ENCODE measurements at places on chromosomes 2 and 18.

- DNase-seq, result no peak
Measured at GRCh38 chr2:215933151-215933550, 80.2 kb downstream of the MREG start.

GRCh38 chr2:184834699-184835397, 236.5 kb downstream of the ZNF804A start:
- no peak for DNase-seq

DNA sequence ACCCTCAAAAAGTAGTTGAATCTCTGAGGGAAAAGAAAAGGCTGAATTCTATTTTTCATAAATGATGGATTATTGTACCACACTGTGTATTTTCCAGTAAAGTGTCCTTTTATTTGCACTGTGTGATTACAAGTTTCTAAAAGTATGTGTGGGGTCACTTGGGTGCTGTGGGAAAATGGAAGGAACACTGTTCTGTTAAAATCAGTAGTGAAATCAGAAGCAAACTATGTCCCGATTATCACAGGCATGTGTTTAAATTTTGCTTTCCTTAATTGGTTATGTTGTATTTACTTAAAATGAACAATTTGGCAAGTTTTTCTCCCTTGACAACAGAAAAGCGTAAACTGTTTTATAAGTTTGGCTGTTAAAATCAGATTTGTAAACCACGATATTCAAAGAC, 353.1 kb downstream of the ARHGAP15 start:
- no peak for DNase-seq

DNA sequence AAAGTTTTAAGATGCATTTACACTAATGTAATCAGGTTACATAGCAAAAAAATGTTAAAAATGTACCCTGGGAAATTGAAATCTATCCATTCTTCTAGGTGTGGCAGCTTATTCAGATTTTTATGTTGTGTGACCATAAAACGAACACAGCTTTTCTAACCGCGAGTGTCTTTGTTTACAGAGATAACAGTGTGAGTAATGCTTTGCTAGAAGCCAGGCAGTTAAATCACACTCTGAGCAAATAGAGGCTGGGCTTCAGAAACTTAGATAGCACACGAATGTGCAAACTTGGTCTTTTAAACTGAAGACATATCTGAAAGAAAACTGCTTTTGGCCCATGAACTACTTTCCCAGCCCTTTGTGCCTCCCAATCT, 116.1 kb downstream of the SPTBN1 start:
- DNase-seq, result peak; percentile 75

DNA sequence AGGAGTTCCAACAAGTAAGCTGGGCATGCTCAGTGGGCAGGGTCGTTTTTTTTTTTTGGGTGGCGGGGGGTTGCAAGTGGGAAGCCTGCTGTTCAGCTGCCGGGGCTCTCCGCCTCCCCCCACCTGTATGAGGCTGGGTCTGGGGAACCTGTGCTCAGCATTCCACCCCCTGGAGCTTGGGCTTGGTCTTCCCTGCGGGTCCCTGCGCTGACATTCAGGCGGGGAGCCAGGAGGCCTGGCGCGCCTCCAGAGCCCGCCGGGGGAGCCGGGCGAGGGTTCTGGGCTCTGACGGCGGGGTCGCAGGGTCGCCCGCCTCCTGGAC, 822 bp upstream of the GPD2 start:
- DNase-seq, result no peak

DNA sequence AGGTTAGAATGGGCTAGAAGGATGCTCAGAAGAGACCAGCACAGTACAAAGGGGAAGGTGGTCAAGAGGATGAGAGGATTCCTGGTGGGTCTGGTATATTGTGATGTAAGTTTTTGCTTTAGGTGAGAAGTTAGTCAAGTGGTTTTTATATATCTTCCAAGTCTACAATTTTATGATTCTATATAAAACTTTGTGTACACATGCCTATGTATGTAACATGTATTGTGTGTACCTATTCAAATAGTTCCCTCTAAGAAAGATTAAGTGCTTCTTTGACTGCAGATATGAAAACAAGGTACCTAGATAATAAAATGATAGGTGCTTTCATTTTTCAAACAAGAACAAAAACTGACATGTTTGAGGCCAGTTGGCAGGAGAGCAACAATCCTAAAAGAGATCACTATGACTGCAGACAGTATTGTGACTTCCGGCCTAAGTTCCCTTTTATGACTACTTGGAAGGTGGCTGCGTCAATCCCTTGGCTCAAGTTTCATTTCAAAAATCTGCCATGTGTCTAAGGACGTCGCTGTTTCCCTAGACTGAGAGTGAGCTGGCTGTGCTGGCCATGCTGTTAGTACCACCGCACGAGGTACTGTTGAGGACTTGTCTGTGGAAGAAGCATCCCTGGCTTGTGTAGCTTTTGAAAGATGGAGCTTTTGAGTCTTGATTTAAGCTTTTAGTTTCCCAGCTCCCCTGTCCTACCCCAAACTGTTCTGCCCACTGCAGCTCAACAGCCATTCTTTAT, 123.1 kb downstream of the PRPF40A start:
- no peak for DNase-seq

DNA sequence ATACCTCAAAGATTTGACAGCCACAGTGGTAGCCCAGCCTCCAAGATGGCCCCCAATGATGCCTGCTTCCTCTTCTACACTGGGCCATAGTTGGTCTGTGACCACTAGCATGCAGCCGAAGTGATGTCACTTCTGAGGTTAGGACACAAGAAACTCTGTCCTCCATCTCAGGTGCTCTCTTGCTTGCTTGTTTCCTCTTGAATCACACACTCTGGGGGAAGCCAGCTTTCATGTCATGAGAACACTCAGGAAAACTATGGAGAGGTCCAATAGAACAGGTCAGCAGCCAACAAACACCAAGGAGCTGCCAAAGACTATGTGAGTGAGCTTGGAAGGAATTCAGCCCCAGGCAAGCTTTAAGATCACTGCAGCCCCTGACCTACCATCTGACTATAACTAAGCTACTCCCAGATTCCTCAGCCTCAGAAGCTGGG, 3.3 kb upstream of the ADAM17 start:
- no peak for DNase-seq

DNA sequence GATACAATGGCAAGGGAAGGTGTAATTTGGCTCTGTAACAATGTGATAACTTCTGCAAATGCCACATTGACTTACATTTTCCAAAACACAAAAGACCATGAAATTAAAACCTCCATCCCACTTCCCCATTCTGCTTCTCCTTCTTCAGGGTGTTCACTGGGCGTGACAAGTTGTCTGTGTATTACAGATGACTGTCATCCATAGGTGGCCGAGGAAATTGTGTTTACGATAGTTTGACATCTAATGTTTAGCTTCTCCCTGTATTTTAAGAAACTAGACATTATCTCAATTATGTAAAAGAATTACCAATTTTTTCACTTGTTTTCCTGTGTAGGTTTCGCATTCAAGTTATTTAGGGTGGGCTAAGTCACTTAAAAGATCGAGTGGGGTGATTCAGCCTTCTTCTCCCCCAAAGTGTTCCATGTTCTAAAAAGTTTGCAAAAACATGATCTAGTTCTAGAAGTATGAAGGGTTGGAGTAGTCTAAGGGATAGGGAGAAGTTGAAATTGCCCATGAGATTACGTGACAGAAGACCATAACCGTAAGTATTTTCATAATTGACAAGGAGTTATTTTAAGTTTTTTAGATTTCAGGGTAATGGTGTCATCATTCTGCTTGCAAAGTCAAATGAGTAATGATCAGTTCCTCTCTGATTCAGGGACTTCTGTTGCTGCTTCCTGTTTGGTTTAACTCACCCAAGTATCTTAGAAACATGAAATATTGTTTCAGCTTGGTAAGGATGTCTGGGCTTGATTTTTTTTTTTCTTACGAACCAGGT, 25.2 kb upstream of the CYTIP start:
- DNase-seq, result no peak

DNA sequence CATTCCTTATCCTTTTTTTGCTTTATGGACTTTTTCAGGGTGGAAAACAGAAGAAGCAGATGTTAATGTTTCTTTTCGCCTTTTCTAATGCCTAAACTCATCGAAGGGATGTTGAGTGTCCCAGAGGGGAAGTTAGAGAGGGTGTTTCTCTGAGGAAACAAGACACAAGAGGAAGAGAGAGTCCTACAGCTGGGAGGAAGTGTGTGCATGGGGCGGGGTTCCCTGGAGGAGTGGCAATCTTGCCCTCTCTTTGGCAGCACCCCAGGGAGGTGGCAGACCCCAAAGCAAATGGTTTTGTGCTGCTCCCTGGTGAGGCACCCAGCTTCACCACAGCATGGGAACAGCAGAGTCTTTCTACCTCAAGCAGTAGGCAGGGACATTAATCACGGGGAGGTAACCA, 377.6 kb downstream of the RND3 start:
- DNase-seq, result no peak

DNA sequence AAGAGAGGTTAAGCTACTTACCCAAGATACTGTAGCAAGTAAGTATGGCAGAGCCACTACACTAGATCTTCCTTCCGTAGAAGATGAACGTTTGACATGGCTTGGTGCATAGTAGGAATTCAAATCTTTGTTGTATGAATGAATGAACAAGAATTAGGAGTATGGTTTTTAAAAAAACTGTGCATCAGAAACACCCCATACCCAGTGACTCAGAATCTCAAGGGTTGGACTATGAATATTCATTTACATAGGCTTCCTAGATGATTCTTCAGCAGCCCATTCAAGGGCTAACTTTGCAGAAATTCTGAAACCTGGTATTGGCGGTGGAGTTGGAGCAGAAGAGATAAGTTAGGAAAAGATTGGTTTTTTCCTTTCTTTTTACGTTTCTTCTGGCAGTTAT, 5.4 kb downstream of the ACTR3 start:
- peak; percentile 35 for DNase-seq

DNA sequence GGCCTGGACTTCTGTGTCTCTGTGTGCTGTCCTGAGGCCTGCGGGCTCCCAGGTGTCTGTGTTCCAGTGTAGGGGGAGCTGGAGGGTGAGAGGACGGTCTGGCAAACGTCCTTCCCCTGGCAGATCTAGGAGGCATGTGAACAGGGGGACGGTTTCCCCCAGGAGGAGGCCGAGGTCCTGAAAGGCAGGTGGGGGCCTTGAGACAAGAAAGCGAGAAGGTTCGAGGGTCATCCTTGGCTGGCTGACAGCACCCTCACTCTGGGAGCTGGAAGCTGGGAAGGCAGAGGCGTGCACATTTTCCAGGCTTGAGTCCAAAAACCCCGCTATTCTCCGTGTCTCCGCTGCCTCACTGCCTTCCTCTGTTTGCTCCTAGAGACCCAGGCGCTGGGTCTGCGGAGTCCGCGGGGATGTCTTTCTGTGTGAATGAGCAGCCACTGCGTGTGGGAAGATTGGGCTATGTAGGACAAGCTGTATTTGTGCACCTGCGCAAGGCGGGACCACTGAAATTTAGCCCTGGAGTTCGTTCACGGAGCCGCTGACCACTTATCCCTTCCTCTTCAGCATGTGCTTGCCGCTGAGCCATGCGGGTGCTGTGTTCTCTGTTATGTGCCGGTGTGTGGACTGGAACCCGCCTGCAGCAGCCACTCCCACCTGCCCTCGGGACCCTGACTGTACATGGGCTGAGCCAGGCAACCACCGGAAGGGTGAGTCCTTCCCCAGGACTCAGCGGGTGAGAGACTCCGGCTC, 43.7 kb downstream of the TWIST2 start:
- DNase-seq, result no peak

DNA sequence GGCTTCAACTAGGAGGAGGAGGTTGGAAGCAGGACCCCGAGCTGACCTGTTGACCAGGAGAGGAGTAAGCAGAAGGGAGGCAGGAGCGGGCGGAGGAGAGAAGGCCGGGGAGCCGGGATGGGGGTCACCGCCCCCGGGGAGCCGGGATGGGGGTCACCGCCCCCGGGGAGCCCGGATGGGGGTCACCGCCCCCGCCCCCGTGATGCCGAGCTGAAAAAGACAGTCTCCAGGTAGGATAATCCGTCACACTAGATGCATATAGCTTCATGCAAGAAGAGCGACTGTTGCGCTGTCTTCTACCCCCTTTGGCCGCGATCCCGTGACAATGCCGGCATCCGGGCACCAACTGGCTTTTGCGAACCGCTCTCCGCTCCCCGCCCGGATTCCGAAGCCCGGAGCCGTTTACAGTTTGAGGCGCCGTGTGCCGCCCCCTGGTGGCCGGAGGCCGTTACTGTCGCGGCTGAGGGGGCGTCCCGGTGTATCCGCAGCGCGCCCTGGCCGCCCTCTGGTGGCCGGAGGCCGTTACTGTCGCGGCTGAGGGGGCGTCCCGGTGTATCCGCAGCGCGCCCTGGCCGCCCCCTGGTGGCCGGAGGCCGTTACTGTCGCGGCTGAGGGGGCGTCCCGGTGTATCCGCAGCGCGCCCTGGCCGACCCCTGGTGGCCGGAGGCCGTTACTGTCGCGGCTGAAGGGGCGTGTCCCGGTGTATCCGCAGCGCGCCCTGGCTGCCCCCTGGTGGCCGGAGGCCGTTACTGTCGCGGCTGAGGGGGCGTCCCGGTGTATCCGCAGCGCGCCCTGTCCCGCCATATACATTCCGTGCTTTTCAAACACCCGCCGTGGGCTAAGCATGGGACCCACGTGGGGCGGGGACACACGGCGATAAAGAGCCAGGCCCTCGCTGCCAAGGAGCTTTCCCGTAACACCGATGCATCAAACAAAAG, 89.6 kb downstream of the ACTR3 start:
- no peak for DNase-seq

- DNase-seq, result peak; percentile 50
Measured at GRCh38 chr2:175003875-175004729, 1.1 kb downstream of the CHN1 start.

- DNase-seq, result no peak
Measured at GRCh38 chr2:113118263-113118657, 9.1 kb upstream of the IL1RN start.

DNA sequence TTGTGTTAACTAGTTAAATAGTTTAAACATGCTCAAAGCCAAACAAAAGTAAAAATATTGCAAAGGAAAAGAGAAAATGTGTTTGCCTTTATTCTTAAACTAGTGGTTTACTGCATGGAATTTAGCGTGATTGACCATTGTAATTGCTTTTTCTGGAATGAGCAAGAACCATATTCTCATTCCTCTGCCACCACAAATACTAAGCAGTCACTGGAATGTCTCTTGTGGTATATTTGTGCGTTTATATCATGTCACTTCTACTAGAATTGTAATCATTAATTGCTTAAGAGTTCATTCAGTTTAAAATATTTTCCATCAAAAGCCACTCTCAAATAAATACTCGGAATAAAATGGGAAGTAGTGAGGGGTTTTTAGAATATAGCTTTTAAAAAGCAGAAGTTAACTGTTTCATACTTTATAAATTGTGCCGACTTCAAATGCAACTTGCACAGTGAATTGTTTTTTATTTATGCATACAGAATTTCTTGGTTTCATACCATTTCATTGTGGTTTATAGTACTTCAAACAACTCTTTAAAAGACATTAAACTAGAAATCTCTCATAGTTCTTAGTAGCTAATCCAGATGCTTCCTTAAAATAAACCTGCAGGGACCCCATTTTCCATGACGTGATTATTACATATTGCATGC, 288.1 kb downstream of the EPHA4 start:
- DNase-seq, result peak; percentile 3

DNA sequence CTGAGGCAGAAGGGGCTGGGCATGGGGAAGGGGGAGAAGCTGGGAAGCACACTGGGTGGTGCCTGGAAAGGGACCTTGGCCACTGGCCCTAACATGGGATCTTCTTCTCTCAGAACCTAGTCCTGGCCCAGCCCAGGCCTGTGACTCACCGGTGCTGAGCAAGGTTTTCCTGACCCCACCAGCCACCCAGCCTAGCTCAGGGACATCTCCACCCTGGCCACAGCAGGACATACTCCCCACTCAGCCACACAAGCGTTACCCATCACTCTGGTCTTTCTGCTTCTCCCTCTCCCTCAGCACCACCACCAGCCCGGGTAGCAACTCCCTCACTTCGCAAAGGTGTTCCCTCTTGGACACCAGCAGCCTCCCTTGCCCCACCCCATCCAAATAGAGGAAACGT, 22.8 kb downstream of the TNS1 start:
- no peak for DNase-seq

Measured in ACHN (cell line).